ENCODE measurements at places on chromosomes 7 and 10. TPM values are rescaled to one million over a fixed set of nuclear protein-coding genes. Genes with fewer than 3 reads are reported as not detected.

The VAX1 gene
- not detected for total RNA-seq

The CPA2 gene
- not detected for total RNA-seq

The ZNF804B gene
- not detected for total RNA-seq

The TYW1B gene
- 1.6 TPM for total RNA-seq

The ADCY1 gene
- total RNA-seq = under 0.01 TPM

The FZD8 gene
- 19.6 TPM for total RNA-seq

The DNAJB12 gene
- 32.1 TPM for total RNA-seq

The PLOD3 gene
- total RNA-seq = 72.7 TPM

The GIMAP7 gene
- total RNA-seq = not detected

The AGBL3 gene
- total RNA-seq = 0.11 TPM

The POP7 gene
- 40.0 TPM for total RNA-seq

The FAM180A gene
- 0.79 TPM for total RNA-seq

The CALML3 gene
- not detected for total RNA-seq

The FAM221A gene
- total RNA-seq = 2.3 TPM

The PAOX gene
- 6.7 TPM for total RNA-seq

The SLC25A40 gene
- 12.8 TPM for total RNA-seq

The CALCR gene
- total RNA-seq = not detected

The GHRHR gene
- total RNA-seq = not detected

The CRHR2 gene
- not detected for total RNA-seq

The STEAP1 gene
- 1.2 TPM for total RNA-seq

The IDI2 gene
- total RNA-seq = not detected

The STAMBPL1 gene
- 0.39 TPM for total RNA-seq

The ANKRD61 gene
- total RNA-seq = not detected

The C7orf33 gene
- total RNA-seq = not detected

Data from placental epithelial cell (primary cell).